ENCODE measurements at places on chromosomes 1 and 21. TPM values are rescaled to one million over a fixed set of nuclear protein-coding genes. Genes with fewer than 3 reads are reported as not detected.

FYB2 gene
- not detected for total RNA-seq

PRR9 gene
- total RNA-seq: not detected

FCGR3A gene
- not detected for total RNA-seq

PYHIN1 gene
- total RNA-seq: not detected

DARS2 gene
- 14.5 TPM for total RNA-seq
